ENCODE measurements at places on chromosomes 12 and 14. TPM values are rescaled to one million over a fixed set of nuclear protein-coding genes. Genes with fewer than 3 reads are reported as not detected.

The CCND2 gene
- total RNA-seq, result 113 TPM

The BICDL1 gene
- 5.2 TPM for total RNA-seq

The NT5DC3 gene
- 12.3 TPM for total RNA-seq

The TNFAIP2 gene
- 65.6 TPM for total RNA-seq

The GLIPR1L2 gene
- total RNA-seq, result 3.7 TPM

The INHBC gene
- not detected for total RNA-seq

Measured in lung (tissue), 17 donors.